HFFc6 (cell line): ENCODE measurements at places on chromosomes 2 and 18. TPM values are rescaled to one million over a fixed set of nuclear protein-coding genes. Genes with fewer than 3 reads are reported as not detected.

ALK gene
- not detected in 3 replicates for total RNA-seq

SMYD1 gene
- total RNA-seq = not detected in 3 replicates

FKBP1B gene
- 4.4 and 7.7 TPM in 2 replicates for total RNA-seq

RAB3GAP1 gene
- total RNA-seq = 58.4 to 62.3 TPM (median 61.1 TPM) in 3 replicates

AQP12A gene
- not detected in 3 replicates for total RNA-seq

PARD6G gene
- total RNA-seq = 0.37 to 0.57 TPM (median 0.39 TPM) in 3 replicates

ADI1 gene
- 73.5 to 89.9 TPM (median 74.9 TPM) in 3 replicates for total RNA-seq

CCDC141 gene
- total RNA-seq = not detected in 3 replicates

ZNF892 gene
- 0.35 to 1.1 TPM (median 0.87 TPM) in 3 replicates for total RNA-seq

REG3A gene
- not detected in 3 replicates for total RNA-seq

SRD5A2 gene
- not detected in 3 replicates for total RNA-seq

FN1 gene
- total RNA-seq = 2,852 to 4,863 TPM (median 4,490 TPM) in 3 replicates
